ENCODE measurements at places on chromosomes 12 and 14.

DNA sequence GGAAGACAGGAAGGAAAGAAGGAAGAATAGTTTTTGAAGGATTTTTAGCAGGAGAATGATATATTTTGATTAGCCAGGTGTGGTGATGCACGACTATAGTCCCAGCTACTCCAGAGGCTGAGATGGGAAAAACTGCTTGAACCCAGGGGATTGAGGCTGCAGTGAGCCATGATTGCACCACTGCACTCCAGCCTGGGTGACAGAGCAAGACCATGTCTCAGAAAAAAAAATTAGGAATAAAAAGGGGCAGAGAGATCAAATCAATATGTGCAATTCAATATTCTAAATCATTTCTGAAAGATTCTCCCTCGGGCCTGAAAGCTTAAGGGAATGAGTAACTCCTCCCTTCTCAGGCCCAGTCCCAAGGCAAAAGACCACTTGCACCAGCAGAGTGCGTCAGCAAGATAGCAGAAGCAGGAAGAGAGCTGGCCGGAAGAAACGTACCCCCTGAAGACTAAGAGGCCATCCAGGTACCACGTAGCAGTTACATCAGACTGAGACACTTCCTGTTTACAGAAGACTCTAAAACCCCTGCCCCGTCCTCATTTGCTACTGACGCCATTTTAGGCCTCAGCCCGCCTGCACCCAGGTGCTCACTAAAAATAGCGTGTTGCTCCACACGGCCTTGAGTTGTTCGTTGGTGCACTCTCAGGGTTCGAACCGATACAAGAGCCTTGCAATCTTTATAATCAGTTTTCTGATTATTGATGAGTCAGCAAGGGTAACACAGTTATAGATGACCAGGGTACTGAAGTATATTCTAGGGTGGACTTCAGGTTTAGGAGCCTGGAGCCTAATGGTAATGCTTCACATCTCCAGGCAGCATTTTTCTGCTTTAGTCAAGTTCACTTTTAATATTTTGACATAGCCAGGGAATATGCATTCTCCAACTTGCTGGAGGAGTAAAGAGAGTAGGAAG, 57.7 kb upstream of the CSRP2 start:
- DNase-seq, result no peak

DNA sequence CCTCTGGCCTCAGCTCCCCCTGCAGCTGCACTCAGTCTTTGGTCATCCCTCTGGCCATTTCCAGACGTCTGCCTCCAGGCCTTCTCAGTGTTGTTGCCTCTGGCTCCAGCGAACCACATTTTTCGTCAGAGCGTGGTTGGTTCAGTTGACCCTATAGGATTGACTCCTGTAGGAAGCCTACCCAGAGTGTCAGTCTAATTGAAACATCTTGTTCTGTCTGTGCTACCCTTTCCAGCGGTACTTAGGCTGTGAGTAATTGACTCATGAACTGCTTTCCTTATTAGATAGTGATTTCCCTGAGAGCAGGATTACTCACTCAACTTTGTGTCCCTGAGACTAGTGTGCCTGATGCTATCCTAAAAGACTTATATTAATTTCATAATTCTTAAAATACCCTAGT, 373.2 kb downstream of the ATP23 start:
- no peak for DNase-seq

- DNase-seq, result no peak
These were observed 842.3 kb downstream of the SLC6A15 start for GRCh38 chr12:84070292-84070691.

DNA sequence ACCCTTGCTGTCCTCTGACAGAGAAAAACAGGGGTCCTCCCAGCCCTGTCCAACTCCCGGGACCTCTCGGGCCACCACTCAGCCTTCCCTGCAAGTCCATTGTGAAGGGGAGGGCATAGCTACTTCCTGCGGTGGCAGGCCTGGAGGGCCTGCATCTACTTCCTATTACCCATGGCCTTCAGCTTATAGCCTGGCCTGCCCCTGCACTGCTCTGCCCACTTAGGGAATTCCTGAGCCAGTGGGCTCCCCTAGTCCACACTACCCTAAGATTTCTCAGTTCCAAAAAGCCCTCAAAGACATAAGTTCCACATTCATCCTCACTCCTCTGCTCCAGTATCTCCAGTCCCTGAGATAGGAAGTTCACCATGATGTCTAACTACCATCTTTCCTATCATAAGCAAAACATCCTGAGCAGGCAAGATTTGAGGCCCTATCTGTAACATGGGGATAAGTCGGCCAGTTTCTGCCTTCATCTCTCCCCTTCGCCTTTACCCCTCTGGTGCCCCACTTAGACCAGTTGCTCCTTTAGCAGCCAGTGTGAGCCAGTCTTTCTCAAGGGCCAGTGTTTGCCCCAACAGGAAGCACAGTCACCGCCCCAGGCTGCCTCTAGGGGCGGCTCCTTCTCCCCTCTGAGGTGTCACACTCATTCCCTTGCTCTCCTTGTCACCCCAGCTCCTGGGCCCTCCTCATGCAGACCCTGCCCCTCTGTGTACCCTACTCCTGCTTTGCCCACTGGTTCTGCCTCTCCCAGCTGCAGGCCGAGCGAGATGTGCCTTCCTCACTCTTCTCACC, 10.9 kb downstream of the HDAC7 start:
- no peak for DNase-seq

DNA sequence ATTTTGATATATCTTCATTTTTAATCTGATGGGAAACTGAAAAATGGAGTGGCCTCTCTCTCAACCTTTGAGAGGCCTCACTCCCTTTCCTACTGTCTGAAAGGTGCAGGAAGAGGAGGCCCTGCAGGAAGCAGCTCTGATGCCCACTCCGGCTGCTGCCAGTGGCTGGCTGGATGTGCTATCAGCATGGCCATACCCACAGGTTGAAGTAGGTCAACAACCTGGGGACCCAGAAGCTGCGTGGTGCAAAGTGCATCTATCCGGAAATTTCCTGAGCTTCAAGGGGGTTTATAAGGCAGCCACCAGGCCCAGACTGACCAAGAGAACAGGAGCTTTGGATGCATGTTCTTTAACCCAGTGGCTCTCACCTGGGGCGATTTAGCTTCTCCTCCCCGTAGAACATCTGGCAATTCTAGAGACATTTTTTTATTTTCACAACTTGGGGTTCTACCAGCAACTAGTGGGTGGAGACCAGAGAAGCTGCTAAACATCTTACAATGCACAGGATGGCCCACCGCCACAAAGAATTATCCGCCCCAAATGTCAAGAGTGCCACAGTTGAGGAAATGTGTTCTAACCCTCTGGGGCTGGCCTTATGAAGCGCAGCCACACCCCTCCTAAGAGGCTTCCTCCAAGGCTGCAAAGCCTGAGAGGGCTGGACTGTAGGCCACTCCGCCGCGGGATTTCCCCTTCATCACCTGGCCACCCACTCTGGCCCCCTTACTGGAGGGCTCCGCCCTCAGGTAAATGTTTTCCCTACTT, 8.2 kb upstream of the BATF start:
- DNase-seq, result no peak

GRCh38 chr12:64780531-64781279, 21.5 kb upstream of the GNS start:
- DNase-seq, result no peak

- DNase-seq, result no peak
These were observed 237.8 kb upstream of the LRIG3 start for GRCh38 chr12:59158066-59158465.

- no peak for DNase-seq
These were observed 62.8 kb downstream of the ANO4 start for GRCh38 chr12:100857418-100857817.

- DNase-seq, result no peak
These were observed 55.2 kb downstream of the GALNT4 start for GRCh38 chr12:89469361-89469760.

GRCh38 chr12:76085520-76085868, 1.0 kb upstream of the NAP1L1 start:
- DNase-seq, result no peak

DNA sequence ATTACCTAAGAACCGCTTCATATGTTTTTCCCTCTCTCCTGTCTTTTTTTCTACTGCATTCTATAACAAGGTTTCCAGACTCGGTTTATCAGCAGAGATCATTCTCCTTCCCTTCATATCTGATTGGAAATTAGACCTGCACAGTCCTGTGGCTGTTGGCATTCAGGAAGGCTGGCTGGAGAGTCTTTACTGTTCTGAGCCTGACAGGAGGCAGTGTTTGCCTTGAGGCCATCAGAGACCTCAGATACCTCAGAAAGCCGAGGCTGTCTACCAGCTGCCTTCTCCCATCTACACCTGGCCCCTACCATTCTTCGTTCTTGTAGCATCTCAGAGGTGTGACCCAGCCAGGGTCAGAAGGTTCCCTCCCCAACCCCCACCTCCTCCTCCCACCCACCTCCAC, 182.0 kb downstream of the CAND1 start:
- no peak for DNase-seq

GRCh38 chr12:89029961-89030360, 322.3 kb downstream of the DUSP6 start:
- no peak for DNase-seq

DNA sequence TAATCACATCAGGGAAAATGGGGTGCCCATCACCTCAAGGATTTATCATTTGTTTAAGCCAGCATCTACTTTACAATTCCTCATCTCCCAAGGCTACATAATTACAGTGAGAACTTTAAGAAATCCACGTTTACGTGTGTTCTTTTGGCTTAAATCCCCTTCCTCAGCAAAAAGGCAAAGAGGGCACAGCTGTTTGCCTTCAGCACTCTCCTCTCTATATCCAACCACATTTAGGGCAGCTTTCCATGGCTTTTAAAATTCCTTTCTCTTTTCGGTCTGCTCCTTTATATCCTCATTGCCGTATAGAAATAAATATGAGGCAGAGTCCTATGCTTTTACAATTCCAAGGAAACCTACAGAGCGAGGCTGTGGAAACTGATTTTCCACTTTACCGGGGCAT, 175.9 kb downstream of the EMP1 start:
- no peak for DNase-seq

- DNase-seq, result no peak
These were observed 521 bp upstream of the PCED1B start for GRCh38 chr12:47078733-47079467.

DNA sequence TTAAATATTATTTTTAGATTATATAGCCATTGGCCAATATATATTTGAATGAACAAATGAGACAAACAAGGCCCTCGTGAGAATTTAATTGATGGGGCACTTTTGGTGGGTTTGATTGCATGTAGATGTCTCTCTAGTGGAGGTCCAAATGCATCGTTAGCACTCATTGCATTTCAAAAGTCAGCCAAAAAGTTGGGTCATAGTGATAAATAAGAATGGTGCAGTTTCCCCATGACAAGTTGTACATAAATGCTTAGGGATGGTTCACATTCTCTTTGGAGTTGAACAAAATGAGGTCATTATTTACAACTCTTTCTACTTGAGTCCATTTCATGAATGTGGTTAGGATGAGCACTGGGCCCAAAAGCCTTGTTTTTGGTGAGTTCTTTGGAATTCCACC, 1.0 kb downstream of the BEST3 start:
- DNase-seq, result no peak

GRCh38 chr12:95796225-95796981, 5.8 kb upstream of the NTN4 start:
- DNase-seq, result no peak

DNA sequence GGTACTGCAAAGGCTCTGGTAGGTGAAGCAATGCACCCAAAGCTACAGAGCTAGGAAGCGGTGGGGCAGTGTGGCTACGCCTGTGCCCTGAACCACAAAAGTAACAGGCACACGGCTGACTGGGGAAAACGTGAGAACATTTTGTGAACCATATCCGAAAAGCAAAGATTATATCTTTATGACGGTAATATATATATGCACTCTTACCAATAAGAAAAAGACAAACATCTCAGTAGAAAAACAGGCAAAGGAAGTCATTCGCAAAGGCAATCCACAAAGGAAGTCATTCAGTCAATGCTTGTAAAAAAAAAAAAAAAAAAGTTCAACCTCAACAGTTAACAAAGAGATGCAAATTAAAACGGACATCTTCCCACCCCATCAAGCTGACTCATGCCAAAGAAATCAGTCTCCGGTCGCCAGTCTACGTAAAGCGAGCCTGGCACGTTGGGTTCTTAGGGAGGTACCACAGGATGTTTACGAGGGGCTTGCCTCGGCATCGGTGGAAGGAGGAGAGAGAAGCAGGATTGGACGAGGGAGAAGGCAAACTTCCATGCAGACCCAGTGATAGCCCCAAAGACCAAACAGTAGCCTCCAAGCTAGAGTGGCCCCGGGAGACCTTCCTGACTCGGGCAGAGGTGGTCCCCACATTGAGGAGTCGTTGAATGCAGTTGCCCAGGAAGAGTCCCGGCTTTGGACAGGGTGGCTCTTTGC, 39.4 kb upstream of the PPP2R5C start:
- no peak for DNase-seq

- no peak for DNase-seq
These were observed 1.1 kb downstream of the IPO8 start for GRCh38 chr12:30694412-30695198.

DNA sequence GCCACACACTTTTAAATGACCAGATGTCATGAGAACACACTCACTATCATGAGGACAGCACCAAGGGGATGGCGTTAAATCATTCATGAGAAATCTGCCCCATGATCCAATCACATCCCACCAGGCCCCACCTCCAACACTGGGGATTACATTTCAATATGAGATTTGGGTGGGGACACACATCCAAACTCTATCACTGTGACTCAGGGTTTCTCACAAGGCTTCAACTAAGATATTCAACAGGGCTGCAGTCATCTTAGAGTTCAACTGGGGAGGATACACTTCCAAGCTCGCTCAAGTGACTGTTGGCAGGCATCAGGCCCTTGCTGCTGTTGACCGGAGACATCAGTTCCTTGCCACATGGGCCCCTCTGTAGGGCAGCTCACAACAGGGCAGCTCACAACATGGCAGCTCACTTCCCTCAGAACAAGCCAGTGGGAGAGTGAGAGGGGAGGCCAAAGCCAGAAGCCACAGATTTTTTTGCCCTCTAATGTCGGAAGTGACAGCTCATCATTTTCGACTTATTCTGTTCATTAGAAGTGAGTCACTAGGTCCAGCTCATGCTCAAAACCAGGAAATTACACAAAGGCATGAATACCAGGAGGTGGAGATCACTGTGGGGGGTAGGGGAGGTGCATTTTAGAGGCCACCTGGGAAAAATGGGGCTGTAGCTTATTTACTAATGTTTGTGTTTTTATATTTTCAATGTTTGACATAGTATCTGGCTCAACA, 50.8 kb upstream of the PTHLH start:
- no peak for DNase-seq

GRCh38 chr14:77344377-77344996, 23.7 kb downstream of the GSTZ1 start:
- DNase-seq, result no peak

Measured in GM12864 (cell line).